Neural progenitor cell (in vitro differentiated cells): ENCODE measurements at places on chromosomes 1 and 21. TPM values are rescaled to one million over a fixed set of nuclear protein-coding genes. Genes with fewer than 3 reads are reported as not detected.

The DNASE2B gene
- total RNA-seq: not detected in 2 replicates

The AKR7A3 gene
- 0.96 TPM in 1 of 2 replicates, not detected in the other for total RNA-seq

The CHODL gene
- 1.6 and 5.2 TPM in 2 replicates for total RNA-seq

The NKAIN1 gene
- total RNA-seq: 14.5 and 24.0 TPM in 2 replicates

The TIE1 gene
- 0.21 and 0.25 TPM in 2 replicates for total RNA-seq

The SRRM1 gene
- total RNA-seq: 125 and 164 TPM in 2 replicates

The SPRR1B gene
- not detected in 2 replicates for total RNA-seq

The CLCA2 gene
- total RNA-seq: not detected in 2 replicates

The EXO1 gene
- 32.2 and 54.8 TPM in 2 replicates for total RNA-seq

The PKLR gene
- 0.53 and 0.54 TPM in 2 replicates for total RNA-seq

The DNAJC11 gene
- total RNA-seq: 39.4 and 47.6 TPM in 2 replicates

The LCE1B gene
- not detected in 2 replicates for total RNA-seq

The PGLYRP3 gene
- not detected in 2 replicates for total RNA-seq

DNA sequence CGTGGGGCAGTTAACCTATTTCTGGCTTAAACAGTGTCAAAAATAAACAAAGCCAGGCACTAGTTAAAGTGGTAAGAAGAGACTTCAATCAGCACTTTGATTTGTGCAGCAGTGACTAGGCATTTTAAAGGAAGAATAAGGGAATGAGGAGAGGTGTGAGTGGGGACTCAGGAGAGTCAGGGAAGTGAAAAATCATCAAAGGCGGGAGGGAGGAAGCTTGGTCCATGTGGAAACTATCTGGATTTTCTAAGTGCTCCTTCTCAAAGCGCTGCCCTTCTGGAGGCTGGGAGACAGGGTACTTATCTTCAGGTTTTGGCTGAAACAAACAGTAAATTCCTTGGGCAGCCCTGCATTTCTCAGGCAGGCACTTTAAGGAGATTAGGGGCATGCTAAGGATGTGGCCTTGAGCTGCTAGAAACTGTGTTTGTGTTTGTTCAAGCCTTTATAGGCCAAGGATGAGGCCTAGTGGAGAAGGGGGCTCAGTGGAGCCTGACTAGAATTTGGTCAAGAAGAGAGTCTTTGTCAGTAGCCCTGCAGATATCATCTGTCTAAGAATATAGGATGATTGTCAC, 486.5 kb downstream of the SIPA1L2 start:
- no peaks in the 10 kb centered on the region for H3K27me3 ChIP-seq
- H3K27ac ChIP-seq: no peak overlapping the region
- H3K4me1 ChIP-seq: peaks cover 16% of the 10 kb centered on the region
- no peaks in the 10 kb centered on the region for H3K36me3 ChIP-seq
- no peak overlapping the region for H3K4me3 ChIP-seq

GRCh38 chr1:156103521-156103947, 11.0 kb upstream of the LMNA start:
- peaks cover 52% of the 10 kb centered on the region for H3K4me1 ChIP-seq
- H3K4me3 ChIP-seq: no peak overlapping the region
- H3K36me3 ChIP-seq: no peaks in the 10 kb centered on the region
- no peak overlapping the region for H3K27ac ChIP-seq
- H3K27me3 ChIP-seq: no peaks in the 10 kb centered on the region

DNA sequence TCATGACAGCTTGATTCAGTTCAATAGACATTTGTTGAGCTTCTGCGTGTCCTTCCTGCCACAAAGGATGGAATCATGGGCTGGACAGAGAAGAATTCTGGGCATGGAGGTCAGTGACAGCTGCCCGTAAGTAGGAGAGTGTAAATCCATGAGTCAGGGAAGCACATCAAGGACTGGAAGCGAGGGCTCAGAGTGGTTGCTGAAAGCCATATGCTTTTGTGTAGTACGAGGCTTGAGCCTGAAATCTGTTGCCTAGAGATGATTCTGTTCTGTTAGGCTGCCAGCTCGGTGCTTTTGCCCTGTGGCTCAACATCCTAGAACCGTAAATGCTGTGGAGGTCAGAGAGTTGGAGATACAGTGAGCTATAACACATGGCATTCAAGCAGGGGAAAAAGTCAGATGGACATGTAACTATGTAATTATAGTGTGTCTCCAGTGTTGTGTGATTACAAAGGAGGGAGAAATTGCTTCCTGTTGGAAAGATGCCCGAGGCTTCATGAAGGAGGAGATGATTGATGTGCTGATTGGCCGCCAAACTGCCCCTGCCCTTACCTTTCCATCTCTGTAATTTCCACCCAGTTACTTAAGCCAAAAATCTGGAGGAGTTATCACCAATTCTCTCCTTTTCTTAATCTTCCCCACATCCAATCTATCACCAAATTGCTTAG, 92.8 kb upstream of the CACNA1E start:
- H3K27ac ChIP-seq: no peak overlapping the region
- no peaks in the 10 kb centered on the region for H3K27me3 ChIP-seq
- H3K4me3 ChIP-seq: no peak overlapping the region
- H3K4me1 ChIP-seq: no peaks in the 10 kb centered on the region

- peaks cover 96% of the 10 kb centered on the region for H3K27me3 ChIP-seq
- no peak overlapping the region for H3K4me3 ChIP-seq
- no peak overlapping the region for H3K27ac ChIP-seq
- DNase-seq: no peak
- H3K4me1 ChIP-seq: peaks cover 70% of the 10 kb centered on the region
Observed at GRCh38 chr1:37031871-37032270, 2.4 kb downstream of the GRIK3 start.

DNA sequence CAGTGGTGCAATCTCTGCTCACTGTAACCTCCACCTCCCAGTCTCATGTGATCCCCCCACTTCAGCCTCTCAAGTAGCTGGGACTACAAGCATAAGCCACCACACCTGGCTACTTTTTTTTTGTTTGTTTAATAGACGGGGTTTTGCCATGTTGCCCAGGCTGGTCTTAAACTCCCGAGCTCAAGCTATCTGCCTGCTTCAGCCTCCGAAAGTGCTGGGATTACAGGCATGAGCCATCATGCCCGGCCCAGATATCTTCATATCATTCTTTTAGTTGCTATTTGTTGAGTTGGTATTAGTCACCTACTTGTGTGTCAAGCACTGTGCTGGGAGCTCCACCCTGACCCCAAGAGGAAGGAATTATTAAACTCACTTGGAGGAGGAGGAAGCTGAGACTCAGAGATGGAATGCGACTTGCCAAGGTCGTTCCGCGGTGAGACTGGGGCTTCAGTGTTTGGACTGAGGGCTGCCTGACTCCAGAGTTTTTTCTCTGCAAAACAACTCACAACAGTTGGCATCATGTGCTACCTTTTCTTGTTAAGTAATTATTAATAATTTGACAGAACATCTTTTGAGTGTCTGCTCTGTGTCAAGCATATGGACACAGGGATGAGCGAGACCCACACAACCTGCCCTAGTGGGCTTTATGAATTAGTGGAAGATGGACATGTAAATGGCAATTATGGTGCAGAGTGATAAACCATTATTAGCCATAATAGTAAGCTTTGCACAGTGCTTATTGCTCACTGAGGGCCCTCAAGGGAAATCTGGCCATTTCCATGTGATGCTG, 132.0 kb downstream of the FOXD2 start:
- no peak overlapping the region for H3K4me3 ChIP-seq
- H3K27ac ChIP-seq: no peak overlapping the region
- peaks cover 11% of the 10 kb centered on the region for H3K4me1 ChIP-seq
- no peaks in the 10 kb centered on the region for H3K27me3 ChIP-seq
- no peaks in the 10 kb centered on the region for H3K36me3 ChIP-seq
- DNase-seq: peak; percentile 65

- no peak overlapping the region for H3K4me3 ChIP-seq
- H3K4me1 ChIP-seq: no peaks in the 10 kb centered on the region
- no peak overlapping the region for H3K27ac ChIP-seq
- H3K36me3 ChIP-seq: no peaks in the 10 kb centered on the region
- no peak for DNase-seq
Observed at GRCh38 chr1:24263211-24263610, 55.9 kb upstream of the GRHL3 start.

GRCh38 chr1:228275179-228275429, 67.3 kb downstream of the OBSCN start:
- DNase-seq: no peak
- peaks cover 11% of the 10 kb centered on the region for H3K27me3 ChIP-seq
- H3K36me3 ChIP-seq: no peaks in the 10 kb centered on the region
- no peak overlapping the region for H3K27ac ChIP-seq

- no peak overlapping the region for H3K4me3 ChIP-seq
- DNase-seq: no peak
- no peaks in the 10 kb centered on the region for H3K36me3 ChIP-seq
- no peaks in the 10 kb centered on the region for H3K4me1 ChIP-seq
- peaks cover 39% of the 10 kb centered on the region for H3K27me3 ChIP-seq
Observed at GRCh38 chr1:109438798-109439297, 12.6 kb upstream of the PSMA5 start.

GRCh38 chr1:232996143-232996542, 45.7 kb downstream of the NTPCR start:
- H3K4me3 ChIP-seq: no peak overlapping the region
- H3K4me1 ChIP-seq: no peaks in the 10 kb centered on the region
- no peak overlapping the region for H3K27ac ChIP-seq
- H3K27me3 ChIP-seq: no peaks in the 10 kb centered on the region
- DNase-seq: no peak

DNA sequence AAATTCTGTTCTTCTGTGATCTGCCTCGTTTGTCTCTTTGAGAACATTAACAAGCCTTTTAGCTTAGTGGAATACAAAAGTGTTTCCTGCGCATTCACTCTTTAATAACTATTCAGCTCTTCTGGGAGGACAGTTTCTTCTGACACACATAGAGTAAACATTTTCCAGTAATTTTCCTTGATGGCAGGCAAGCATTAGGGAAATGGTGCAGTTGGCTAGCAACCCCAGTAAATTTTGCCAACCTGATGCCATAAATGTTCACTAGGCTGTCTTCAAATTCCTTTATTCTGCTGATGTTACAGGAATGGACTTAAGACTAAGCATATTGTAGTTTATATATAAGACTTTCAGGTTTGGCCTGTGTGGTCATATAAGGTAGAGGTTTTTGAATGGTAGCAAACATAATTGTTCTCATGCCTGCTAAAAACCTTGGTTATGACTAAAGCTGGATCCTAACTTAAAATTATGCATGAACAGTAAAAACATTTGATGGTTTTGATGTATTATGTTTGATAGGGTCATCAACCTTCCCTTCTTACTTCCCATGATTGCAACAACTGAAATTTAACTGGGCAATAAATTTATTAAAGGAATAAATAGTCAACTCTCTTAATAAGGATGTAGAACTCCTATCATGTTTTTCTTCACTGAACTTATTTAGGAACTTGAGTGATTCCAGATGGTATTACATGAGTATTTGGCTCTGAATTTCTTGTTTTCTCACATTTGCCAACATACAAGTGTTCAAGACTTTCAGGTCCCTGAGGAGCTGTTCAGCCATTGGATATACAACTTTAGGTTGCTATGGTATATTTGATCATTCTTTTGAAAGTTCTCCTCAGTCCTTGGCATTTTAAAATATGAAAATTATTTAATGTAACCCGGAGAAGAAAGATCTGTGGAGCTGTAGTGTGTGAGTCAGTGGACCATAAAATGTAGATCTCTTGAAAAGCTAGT, 223.4 kb downstream of the FMN2 start:
- no peak overlapping the region for H3K4me3 ChIP-seq
- H3K27me3 ChIP-seq: no peaks in the 10 kb centered on the region

DNA sequence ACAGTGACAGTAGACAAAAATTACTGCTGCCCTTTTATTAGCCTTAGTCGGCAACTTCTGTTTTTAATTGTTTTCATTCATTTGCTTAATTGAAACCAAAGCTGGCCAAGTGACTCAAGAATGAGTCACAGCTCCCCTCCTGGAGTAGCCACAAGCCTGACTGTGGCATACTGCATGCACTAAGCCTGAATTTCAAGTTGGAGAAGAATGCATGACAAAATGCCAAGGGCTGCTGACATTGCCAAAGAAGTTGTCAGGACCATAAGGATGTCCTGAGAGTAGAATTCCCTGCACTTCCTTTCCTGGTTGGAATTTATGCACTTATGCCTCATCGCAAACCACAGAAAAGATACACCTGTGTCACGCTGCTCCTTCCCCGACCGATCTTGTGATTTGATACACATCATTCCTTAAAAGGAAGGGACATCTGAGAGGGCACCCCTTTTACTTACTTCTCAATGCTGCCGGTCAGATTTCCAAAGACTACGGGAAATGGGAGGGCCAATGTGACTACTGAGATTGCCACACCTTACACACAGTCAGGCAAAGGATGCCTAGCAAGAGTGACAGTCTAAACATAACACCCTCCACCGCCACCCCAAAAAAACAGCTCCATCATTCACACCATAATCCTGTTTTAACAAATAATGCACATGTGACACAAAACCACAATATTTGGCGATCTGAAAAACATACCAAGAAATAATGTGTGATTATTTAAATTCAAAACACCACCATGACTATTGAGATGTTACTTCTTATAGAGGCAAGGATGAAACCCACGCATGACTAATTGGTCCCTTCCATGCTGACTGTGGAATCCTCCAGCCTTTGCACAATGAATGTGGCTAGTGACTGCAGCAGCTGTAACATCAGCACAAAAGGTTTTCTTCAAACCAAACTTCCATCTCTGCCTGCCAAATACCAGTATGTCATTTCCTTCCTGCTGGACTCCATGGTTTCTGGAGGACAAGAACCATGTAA, 28.2 kb downstream of the VAV3 start:
- H3K27ac ChIP-seq: no peak overlapping the region
- H3K27me3 ChIP-seq: no peaks in the 10 kb centered on the region
- H3K4me1 ChIP-seq: peaks cover 9% of the 10 kb centered on the region

- peaks cover 6% of the 10 kb centered on the region for H3K4me1 ChIP-seq
- H3K27me3 ChIP-seq: no peaks in the 10 kb centered on the region
- H3K27ac ChIP-seq: no peak overlapping the region
- no peaks in the 10 kb centered on the region for H3K36me3 ChIP-seq
- H3K4me3 ChIP-seq: no peak overlapping the region
Observed at GRCh38 chr21:38921511-38922251, 116.0 kb downstream of the ETS2 start.

DNA sequence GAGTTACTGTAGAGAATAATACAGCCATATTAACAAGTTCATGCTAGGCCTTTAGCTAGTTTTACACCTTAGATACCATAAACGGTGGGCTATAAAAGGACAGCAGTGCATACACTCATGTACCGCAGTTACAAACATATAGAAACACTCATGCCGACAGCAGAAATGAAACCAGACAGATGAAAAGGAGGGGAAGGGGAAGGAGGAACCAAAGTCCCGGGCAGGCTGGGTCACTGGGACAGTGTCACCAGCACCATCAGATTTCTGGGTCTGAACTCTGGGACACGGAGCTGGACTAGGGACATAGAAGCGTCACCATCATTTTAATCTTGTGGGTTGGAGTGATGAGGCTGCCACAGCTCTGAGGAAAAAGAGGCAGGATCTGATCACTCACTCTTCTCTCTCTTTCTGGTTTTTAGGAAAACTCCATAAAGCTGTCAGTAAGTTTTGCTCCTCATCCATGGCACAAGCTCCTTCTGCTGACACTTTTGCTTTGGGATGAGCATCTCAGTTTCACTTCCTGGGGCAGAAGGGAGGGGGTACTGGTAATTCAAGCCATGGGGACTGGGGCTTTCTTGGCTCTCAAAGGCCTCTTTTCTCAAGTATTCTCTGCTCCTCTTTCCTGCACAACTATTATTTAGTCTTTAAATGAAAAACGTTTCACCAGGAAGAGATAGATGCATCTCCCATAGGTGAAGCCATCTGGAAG, 7.8 kb upstream of the ZNF691 start:
- DNase-seq: no peak
- H3K27me3 ChIP-seq: no peaks in the 10 kb centered on the region
- no peak overlapping the region for H3K27ac ChIP-seq
- no peak overlapping the region for H3K4me3 ChIP-seq
- H3K4me1 ChIP-seq: no peaks in the 10 kb centered on the region

GRCh38 chr1:30881319-30882181, 27.0 kb downstream of the SDC3 start:
- H3K27me3 ChIP-seq: no peaks in the 10 kb centered on the region
- no peak overlapping the region for H3K4me3 ChIP-seq
- no peak for DNase-seq
- H3K36me3 ChIP-seq: no peaks in the 10 kb centered on the region
